NCI-H748 treated with DMSO at 0.1 percent for 48 hours (cell line): ENCODE measurements at places on chromosomes 6 and 20.

- DNase-seq = peak; percentile 48
Measured at GRCh38 chr6:21887231-21888185, 294.0 kb downstream of the SOX4 start.

- no peak for DNase-seq
Measured at GRCh38 chr6:111958534-111958933, 85.3 kb upstream of the FYN start.

DNA sequence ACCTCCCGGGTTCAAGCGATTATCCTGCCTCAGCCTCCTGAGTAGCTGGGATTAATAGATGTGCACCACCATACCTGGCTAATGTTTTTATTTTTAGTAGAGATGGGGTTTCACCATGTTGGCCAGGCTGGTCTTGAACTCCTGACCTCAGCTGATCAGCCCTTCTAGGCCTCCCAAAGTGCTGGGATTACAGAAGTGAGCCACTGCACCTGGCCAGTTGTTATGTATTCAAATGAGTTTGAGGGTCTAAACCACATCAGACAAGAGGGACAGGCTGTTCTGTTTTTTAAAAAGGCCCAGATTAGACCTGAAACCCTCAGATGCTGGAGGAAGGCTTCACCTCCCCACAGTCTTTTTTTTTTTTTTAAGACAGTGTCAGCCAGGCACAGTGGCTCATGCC lies 4.1 kb upstream of the SPAG4 start:
- no peak for DNase-seq

- no peak for DNase-seq
Measured at GRCh38 chr6:40611434-40611833, 24.3 kb upstream of the LRFN2 start.

DNA sequence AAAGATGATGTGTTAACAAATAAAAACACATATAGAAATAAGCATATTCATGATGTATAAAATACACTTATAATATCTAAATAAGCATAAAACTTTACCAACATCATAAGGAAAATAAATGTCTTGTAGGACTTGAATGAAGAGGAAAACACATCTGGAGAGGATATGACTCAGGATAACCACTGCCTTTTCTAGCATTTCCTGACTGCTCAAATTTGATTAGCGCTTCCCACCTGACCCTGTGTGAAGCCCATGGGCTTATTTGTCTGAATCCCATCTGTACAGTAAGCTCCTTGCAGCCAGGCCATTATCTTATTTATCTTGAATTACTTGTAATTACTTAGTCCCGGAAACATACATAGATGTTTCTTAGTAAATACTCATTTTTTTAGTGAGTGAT lies 608.6 kb downstream of the COL12A1 start:
- DNase-seq = no peak

DNA sequence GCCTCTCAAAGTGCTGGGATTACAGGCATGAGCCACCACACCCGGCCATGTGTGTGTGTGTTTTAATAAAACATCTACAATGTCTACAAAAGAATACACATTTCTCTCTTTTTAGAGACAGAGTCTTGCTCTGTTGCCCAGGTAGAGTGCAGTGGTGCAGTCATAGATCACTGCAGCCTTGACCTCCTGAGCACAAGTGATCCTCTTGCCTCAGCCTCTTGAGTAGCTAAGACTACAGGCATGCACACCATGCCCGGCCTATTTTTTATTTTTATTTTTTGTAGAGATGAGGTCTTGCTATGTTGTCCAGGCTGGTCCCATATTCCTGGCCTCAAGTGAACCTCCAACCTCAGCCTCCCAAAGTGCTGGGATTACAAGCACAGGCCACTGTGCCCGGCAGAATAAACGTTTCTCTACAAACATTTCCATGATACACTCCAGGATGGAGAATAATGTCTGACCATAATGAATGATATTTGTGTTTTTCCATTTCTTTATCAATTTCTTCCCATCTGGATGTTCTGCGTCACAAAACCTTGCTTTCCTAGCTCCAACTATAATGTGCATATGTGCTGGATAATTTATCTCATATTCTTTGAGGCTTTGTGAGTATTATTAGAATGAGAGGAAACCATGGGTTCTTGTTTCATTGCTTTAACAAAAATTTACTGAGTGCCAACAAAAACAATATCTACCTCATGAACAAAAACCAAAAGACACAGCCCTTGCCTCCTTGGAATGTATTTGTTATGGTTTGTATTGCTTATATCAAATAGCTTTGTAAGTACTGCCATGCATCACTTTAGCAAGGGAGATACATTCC lies 28.6 kb upstream of the CCN2 start:
- no peak for DNase-seq

DNA sequence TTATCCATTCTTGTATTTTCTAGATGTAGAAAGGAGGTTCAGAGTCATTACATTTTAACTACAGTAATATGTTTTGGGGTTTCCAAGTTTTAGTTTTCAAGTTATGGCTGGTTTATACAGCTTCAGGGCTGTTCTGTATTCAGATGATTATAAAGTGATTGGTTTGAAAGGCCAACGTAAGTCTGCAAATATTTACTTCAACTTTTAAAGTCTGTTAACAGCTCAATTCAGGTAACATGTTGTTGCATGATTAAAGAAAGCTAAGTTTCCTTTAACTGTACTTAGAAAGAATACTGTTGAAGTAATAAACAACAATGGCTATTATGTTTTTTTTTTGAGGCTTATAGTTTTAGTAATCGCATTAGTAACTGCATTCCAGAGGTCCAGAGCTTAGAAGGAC lies 22.8 kb upstream of the GCLC start:
- no peak for DNase-seq

DNA sequence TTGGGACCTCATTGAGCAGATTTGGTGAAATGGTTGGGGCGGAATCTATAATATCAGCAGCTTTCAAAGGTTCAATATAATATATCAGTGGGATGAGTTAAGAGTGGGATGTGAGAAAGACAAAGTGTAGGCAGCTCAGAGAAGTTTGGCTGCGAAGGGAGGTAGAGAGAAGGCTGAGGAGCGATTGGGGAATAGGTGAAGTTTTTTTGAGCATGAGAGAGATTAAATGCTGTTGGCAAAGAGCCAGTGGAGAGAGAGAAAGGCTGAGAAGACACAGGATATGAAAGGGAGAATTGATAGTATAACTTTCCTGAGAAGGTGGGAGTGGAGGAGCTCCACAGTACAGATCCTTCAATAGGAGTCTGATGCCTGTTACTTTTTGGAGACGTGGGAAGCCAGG lies 12.1 kb upstream of the SERINC3 start:
- DNase-seq = no peak

GRCh38 chr6:19999319-20000191 lies 162.4 kb downstream of the ID4 start:
- DNase-seq = peak; percentile 85

GRCh38 chr6:70680396-70680795 lies 12.7 kb downstream of the SMAP1 start:
- DNase-seq = no peak

- DNase-seq = no peak
Measured at GRCh38 chr20:17500826-17501225, 30.4 kb downstream of the BFSP1 start.

DNA sequence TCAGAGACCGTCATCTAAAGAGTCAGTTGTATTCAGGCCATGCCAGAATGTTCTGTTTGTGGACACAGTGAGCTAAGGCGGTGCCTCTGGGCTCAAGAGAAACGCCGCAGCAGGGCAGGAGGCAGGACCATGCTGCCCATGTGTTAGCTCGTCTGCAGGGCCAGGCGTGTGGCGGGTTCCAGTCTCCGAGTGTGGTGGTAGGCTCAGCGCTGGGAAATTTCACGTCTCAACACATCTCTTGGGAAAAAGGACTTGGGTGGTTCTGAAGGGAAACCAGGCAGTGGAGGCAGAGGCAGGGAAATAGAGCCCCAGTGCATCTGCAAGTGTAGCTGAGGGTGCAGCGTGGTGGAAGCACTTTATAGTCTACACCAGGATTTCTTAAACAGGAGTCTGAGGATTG lies 56.9 kb upstream of the TAGAP start:
- DNase-seq = no peak

DNA sequence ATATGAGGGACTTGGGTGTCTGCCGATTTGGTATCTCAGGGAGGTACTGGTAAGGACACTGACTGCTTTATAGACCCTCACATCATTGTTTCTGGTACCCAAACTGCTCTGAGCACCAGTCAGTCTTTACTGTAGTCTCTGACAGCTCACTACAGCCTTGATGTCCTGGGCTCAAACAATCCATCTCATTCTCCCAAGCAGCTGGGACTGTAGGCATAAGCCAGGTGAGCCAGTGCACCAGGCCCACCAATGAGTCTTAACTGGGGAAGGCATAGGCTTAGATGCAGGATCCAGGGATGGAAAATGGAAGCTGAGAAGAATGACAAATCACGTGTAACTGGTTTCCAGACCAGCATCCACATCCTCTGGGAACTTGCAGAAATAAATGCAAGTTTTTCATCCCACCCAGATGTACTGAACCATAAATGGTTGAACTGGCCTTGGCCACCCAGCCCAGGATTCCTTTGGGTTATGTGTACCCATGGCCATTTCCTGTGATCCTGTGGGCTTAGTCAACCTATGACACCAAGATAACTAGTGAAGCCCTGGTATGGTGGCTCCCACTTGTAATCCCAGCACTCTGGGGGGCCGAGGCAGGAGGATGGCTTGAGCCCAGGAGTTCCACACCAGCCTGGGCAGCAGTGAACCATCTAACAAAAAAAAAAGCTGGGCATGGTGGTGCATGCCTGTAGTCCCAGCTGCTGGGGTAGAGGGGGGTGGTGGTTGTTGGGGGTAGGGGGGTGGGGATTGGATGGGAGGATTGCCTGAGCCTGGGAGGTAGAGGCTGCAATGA lies 5.8 kb downstream of the TUBB start:
- DNase-seq = no peak

- DNase-seq = no peak
Measured at GRCh38 chr6:129725341-129725740, 15.4 kb upstream of the ARHGAP18 start.

DNA sequence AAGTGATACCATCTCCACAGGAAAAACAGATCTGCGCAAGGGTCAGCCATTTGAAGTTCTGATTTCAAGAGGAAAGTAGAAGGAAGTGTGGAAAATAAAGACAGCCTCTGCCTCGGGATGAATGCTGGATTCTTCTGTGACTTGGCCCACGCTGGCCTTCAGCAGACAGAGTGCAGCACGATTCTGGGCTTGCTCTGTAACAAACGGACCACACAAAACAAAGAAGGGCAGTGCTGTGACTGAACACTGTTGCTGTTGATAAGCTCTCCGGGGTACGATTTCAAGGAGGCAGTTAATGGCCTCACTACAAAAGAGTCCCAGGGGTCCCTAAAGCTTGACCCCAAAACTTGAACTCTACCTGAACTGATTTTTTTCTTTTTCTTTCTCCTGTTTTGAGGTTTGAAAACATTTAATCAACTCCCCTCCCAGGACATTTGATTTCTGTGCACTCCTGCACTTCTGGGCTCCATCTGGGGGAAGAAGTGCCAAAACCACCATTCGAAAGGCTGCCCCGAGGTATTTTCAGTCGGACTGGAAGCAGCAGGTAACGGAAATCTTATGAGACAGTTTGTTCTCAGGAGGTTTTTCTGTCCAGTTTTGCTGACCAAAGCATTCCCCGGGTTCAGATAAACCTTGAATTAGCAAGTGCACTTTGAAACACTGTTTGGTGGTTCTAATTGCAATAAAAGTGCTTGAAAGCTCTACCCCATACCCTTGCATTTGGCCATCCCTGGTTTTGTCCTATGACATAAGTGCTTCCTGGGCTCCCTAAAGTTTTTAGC lies 189.6 kb downstream of the MYLK4 start:
- DNase-seq = no peak

GRCh38 chr20:31674895-31675827 lies 37.4 kb downstream of the COX4I2 start:
- DNase-seq = no peak

- DNase-seq = peak; percentile 71
Measured at GRCh38 chr20:33653218-33653899, 8.8 kb upstream of the C20orf144 start.

GRCh38 chr6:24394780-24395437 lies 7.8 kb upstream of the MRS2 start:
- no peak for DNase-seq

DNA sequence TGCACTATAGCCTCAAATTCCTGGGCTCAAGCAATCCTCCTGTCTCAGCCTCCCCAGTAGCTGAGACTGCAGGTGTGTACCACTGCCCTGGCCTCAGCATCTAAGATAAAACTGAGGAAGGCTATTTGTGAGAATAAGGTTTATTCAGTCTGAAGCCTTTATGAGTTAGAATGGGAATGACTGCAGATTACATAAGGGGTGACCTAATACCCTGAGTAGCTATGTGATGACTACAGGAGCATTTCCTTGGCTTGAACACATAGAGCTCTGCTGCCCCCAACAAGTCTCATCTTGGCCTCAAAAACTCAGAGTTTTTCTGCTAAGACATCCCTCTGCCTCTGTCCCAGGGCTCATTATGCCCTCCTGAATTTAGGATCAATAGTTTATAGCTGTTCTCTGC lies 7.6 kb downstream of the GSS start:
- DNase-seq = no peak

DNA sequence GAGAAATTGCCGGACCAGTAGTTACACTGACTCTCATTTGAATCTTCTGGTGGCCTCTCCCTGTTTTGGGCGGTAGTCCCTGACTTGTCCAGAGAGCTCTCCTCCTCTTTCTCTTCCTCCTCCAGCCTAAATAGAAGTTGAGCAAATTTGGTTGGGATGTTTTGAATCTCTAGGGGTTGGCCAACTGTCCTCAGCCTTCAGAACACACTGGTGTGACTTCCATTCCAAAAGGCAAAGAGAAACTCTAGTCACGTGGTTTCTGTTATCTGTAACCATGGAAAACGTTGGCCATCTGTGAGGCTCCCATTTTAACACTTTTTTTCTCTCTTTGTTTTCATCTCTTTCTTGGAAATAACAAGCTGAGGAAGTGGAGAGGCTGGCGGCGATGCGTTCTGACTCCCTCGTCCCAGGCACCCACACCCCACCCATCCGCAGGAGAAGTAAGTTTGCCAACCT lies 275.3 kb downstream of the TBC1D7 start:
- DNase-seq = no peak

DNA sequence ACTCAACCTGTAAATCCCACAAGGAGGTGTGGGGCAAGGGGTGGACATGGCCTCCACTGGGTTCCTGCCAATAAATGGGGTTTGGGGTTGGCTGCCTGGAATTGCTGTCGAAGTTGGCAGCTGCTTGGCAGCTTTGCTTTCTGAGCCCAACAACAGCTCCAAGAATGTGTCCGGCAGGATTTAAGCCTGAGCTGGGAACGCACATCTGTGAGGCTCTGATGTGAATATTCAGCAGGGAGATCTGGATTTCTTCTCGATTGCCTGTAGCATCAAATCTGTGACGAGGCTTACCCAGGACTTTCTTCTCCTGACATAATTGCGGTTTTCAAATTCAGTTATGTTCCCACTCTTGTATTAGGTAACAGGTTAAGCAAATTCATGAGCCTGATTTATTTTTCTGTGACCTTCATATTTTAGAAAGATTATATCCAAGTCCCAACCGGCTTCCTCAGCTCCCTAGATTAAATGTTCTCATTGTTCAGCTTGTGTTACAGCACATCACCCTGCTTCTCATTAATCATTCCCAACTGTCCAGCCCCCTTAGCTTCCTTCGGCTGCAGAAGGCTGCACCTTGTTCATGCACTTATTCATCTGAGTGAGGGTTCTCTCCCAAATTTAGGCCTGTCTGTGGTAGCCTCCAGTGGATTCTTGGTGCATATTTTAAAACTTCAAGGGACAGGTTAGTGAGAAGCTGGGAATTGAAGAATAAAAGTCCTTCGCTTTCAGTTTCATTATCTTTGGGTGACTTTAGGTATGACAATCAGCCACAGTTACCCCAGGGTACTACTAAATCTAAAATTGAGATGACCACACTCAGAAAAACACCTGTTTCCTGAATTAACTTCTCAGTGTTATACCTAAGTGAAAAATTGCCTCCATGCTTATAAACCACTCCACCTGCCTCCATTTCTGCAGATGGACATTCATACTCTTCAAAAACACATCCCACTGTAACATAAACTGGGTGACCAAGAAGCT lies 310.0 kb downstream of the ESR1 start:
- DNase-seq = no peak
